ENCODE measurements at places on chromosomes 11 and 22.
A peak's percentile ranks its signal among the peaks of the same experiment; 100 is the strongest.

- no peak for DNase-seq
These were observed 17.0 kb downstream of the NCR3LG1 start for GRCh38 chr11:17368551-17368950.

GRCh38 chr11:127330044-127330443 lies 329.5 kb upstream of the KIRREL3 start:
- DNase-seq = no peak

- DNase-seq = no peak
These were observed 1131.2 kb downstream of the FAM181B start for GRCh38 chr11:81602508-81602907.

GRCh38 chr11:106943089-106943488 lies 75.2 kb downstream of the GUCY1A2 start:
- no peak for DNase-seq

DNA sequence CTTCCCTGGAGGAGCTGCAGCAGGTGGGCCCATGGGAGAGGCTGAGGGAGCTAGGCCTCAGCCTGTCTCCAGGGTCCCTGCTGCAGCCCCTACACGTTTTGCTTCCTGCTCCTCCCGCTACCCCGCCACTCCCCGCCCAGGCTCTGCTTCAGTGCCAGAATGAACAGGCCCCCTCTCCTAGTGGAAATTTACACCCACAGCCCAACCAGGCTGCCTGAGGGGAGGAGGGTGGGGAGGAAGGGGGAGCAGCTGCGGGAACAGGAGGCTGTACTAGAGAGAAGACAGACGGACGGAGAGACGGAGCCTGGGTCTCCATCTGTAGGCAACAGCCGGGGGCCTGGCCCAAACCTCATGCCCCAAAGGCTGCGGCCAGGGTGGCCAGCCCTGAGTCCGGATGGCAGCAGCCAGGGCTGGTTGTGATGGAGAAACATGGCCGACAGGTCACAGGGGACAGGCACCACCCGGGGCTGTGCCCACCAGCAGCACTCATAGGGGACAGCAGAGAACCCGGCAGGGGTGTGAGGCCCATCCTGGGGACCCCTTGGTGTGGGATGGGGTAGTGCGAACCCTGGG lies 20.6 kb downstream of the FLRT1 start:
- DNase-seq = no peak

DNA sequence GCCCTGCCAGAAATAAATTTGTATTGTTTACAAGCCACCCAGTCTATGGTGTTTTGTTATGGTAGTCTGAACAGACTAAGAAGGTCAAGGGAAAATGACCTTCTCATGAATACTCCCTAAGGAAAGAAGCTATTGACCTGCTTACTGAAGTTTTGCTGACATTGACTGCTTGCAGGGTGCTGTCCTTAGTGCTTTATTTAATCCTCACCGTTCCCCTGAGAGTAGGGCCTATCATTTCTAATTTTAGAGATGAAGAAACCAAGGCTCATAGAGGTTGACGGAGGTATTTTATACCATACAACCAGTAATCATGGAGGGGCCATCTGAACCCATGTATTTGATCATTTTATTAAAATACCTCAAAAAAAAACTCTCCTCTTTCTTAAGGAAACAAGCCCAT lies 66.7 kb upstream of the INCENP start:
- DNase-seq = no peak

GRCh38 chr22:17077255-17077654 lies 7.5 kb upstream of the IL17RA start:
- no peak for DNase-seq

DNA sequence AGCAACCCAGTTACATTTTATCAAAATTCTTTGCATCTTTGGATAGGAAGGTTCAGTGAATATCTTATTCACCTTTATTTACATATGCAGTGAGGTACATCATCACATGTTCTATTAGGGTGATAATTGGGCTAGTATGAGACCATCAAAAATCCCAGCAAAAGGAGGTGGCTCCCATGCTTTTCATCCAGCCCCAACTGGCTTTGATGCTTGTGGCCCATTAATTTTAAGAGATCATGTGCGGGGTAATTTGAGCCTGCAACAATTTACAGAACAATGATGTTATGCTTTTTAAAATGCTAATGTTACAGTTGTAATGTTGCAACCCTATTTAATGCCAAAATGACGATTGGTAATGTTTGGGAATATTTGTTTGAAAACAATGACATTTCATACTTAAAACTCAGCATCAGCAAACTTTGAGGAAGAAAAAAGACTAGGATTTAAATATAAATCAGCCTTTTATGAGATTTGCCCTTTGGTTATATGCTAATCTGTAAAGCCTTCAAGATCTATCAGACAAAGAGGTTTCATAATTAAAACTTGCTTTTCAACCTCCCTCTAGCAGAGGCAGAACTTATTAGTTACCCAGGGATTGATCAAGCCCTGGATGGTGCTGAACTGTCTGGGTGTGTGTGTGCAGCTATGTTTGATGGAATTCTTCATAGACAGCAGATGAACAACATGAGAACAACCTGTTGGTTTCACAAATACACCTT lies 183.5 kb upstream of the SORL1-AS1 start:
- no peak for DNase-seq

GRCh38 chr11:105226091-105226490 lies 86.5 kb upstream of the CARD18 start:
- DNase-seq = no peak

DNA sequence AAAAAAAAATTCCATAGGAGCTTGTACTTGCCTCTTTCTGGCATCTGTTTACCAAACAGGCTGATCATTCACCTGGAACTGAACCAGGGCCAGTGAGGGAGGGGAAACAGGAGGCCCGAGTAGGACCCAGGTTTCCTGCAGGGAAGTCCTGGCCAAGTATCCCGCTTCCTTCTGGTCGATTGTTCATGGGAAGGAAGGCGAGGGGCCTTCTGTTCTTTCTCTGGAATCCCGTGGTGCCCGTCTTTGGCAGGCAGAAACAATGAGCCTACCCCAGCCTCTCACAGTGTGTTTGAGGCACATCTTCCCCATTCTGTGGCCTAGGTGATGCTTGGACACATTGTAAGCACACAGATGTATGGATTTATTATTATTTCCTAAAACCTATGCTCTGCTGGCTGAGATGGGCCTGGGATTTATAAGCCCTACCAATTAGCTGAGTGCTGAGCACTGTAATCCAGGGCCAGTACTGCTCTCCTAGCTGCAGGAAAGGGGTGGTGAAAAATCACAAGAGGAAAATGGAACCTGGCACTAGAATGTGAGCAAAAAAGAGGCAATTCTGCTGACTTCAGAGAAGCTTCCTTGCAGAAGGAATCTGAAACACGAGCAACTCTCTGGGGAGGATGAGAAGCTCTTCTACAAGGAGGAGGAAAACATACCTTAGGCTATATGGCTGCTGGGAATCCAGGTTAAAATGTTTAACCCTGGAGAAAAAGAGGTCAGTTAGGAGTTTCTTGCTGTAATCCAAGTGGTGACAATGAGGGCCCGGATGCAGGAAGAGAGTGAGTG lies 53.5 kb downstream of the PRR5L start:
- no peak for DNase-seq

DNA sequence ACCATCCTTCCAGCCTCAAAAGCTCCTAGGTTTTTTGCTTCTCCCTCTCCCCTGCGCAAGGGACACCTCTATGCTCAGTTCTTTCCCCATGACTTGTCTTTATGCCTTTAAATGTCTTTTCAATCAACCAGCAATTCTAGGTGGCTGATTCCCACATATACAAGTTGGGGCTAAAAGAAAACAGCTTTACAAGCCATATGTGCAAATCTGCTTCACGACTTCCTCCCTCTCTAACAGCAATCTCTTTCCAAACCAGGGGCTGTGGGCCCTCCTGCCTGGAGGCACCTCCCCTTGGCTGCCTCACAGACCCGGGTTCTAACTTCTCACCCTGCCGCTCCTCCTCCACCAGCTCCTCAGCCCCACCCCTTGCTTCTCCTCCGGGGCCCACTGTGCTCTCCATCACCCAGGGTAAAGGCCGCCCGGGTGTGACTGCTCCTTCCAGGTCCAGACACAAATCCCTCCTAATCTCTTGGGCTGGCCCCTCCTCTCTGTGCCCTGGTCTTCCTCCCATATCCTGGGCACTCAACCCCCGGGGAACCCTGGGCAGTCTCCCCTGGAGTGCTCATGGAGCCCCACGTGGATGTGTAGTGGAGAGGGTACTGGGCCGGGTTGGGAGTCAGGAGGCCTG lies 14.1 kb downstream of the TMPRSS13 start:
- no peak for DNase-seq

GRCh38 chr11:95378111-95378510 lies 147.1 kb upstream of the SESN3 start:
- DNase-seq = no peak

- no peak for DNase-seq
These were observed 2.7 kb downstream of the OR51T1 start for GRCh38 chr11:4884361-4884760.

- DNase-seq = peak; percentile 12
These were observed 152.8 kb upstream of the ZBED5 start for GRCh38 chr11:11010624-11011127.

GRCh38 chr11:48063424-48063978 lies 83.1 kb downstream of the PTPRJ start:
- DNase-seq = no peak

Measured in CD4-positive, alpha-beta T cell treated with Interleukin-12 subunit alpha and Interleukin-12 subunit beta, for 1 hour (primary cell).